Pancreas (tissue), 10 donors: ENCODE measurements at places on chromosomes 5 and 9. TPM values are rescaled to one million over a fixed set of nuclear protein-coding genes. Genes with fewer than 3 reads are reported as not detected.
A peak's percentile ranks its signal among the peaks of the same experiment; 100 is the strongest.

Gene INSL6
- total RNA-seq, result not detected

DNA sequence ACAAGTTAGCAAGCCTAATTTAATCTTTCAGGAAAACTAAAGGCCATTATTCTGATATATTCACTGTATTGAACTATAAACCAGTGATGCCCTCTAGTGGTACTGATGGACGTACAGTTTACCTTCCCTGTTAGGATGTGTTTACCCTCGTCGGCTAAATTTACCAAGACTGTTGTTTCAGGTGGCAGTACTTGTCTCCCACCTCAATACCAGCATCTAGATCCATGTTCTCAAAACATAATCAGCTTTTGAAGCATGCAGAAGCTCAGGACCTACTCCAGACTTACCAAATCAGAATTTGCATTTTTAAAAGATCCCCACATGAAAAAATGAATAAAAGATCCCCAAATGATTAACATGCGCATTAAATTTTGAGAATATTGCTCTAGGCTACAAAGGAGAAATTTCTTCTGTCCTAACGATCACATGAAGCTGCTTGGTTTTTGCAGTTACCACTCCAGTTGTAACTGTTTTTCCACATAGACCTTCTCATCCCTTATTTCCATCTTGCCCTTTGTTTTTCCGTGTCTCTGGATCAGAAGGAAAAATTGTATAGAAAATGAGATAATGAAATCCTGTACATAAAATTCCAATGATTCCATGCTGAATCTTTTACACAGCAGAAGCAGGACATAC lies 3.2 kb upstream of the BAAT start:
- DNase-seq, result no peak

DNA sequence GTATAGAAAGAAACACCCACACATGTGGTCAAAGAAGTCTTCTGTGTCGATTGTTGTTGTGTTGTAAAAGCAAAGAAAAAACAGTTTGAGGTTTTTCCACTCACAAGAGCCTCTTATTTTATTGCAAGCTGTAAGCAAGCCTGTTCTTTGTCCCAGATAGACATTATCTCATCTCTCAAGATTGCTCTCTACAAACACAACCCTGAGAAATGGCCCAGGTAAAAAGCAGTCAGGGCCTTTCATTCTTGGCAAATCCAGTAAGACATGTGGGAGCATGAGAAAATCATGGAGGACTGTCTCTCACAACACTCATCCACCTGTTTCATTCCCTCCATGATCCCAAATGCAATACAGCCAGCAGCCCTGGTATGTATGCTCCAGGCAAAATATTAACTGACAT lies 286.6 kb upstream of the POU5F2 start:
- DNase-seq, result no peak

GRCh38 chr9:90774682-90775081 lies 26.9 kb upstream of the SYK start:
- no peak for DNase-seq

GRCh38 chr5:177468685-177469628 lies 4.5 kb downstream of the DBN1 start:
- DNase-seq, result peak; percentile 65

DNA sequence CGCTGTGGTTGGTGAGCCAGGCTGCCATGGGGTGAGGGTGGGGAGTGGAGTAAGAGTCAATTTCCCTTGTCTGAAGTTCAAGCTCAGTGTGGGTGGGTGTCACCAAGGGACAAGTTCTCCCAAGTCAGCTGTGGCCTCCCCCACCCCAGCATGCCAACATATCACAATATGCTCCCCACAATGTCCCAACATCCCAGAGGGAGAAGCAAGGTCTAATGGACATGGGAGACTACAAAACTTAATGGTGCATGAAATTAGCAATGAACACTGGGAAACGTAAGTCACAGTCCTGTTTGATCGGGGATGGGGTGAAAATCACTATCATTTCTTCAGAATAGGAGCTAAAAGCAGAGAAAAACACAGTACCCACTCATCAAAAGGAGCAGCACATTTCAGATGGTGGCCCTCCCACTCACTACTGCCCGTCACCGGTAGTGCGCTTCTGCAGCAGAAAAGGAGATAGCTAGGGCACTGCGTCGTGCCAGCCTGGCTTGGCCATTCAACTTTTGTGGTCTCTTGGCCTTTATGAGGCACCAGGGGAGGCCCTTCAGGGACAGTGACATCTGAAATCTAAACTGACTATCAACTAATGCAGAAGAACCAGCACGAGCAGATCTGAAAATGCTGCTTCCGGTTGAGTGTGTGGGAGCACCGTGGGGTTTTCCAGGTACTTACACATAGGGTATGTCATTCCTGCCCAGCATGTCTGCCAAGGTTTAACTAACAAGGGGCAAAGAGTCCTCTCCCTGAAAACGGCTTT lies 20.5 kb upstream of the NDFIP1 start:
- DNase-seq, result no peak

DNA sequence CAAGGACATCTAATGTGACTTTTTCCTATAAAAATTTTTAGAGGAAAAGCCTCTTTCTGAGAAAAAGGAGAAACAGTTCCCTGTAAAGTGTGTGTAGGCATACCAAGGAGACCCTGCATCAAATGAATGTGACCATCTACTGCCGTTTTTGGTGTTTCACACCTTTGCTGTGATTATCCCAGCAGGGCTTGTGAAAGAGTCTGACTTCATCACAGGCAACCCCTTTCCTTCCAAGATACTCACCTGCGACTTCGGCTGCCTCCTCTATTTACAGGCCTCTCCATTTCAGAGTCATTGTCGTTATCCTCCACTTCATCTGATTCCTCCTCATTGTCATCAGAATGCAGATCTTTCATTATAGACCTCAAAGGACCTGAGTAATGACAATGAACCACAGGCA lies 259.1 kb downstream of the MLLT3 start:
- DNase-seq, result no peak

DNA sequence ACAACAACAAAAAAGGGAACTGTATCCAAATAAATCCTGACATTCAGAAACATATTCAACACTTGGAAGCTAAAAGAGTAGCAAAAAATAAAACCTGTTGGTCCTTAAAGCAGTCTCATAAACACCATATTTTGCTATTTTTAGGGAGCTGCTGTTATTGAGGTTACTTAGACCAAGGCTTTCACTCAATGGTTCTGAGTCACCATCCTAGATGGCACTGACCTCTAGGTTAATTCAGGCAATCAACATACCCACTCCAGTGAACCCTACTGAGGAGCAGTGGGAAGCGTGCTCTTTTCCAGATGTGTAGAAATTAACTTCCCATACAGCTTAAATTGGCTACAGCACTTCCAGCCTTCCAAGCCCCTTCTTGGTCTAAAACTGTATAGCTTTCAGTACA lies 5.2 kb downstream of the GNAQ start:
- no peak for DNase-seq

Gene BTNL9
- 2.7 TPM for total RNA-seq

DNA sequence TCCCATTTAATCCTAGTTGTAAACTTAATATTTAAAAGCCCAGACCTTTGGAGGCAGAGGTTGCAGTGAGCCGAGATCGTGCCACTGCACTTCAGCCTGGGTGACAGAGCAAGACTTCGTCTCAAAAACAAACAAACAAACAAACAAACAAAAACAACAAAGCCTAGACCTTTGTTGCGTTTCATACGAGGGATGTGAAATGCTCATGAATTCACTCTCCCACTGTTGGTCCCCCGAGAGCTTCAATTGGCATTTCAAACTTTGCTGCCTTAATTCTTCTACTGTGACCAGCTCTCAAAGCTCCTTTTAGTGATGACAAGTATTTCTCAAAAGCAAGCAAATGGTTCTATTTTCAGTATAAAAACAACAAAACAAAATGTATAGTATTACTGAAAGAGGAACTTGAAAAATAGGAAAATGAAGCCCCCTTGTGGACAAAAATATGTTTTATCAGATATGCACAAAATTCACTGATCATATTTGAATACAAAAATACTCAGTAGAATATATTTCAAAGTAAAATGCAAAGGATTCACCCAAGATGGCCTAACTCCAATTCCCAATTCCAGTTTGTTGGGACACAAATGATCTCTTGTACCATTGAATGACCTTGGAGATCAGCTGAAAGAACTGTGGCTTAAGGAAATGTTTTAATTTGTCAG lies 140.4 kb downstream of the ESM1 start:
- DNase-seq, result no peak

- DNase-seq, result no peak
Measured at GRCh38 chr5:67115246-67115645, 81.4 kb downstream of the CD180 start.

Gene C9orf50
- total RNA-seq, result not detected

GRCh38 chr9:92650839-92651621 lies 18.9 kb downstream of the IPPK start:
- no peak for DNase-seq

Gene SYK
- 11.9 TPM for total RNA-seq

Gene CATSPER3
- 1.3 TPM for total RNA-seq

DNA sequence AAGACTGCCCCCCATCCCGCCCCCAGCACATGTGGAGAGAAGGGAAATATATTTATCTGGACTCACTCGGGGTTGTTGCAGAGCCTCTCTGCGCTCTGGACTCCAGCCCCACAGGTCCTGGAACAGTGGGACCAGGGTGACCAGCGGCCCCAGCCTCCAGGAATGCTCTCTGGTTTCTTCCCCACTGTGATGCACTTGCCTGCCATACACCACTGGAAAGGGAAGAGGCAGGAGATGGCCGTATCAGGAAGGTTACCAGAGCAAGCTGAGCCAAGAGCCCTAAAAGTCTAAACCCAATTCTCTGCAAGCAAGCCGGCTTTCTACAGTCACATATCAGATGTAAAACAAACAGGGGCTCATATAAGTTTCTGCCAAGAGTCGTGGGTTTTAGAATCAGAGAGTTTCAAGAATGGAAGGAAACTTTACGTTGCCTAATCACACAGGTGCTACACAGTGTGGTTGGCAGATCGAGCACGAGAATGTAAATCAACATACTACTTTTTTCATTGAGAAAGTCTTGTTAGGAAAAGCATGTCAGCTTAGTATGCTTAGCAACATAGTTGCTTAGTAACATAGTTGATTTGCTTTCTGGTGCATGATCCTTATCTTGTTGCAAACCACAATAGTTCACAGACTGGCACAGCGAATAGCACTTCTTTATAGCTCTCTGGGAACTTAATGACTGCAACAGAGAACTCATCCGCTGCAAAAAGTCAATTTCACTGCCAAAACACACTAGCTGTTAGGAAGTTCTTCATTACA lies 201.2 kb downstream of the TARS1 start:
- no peak for DNase-seq

DNA sequence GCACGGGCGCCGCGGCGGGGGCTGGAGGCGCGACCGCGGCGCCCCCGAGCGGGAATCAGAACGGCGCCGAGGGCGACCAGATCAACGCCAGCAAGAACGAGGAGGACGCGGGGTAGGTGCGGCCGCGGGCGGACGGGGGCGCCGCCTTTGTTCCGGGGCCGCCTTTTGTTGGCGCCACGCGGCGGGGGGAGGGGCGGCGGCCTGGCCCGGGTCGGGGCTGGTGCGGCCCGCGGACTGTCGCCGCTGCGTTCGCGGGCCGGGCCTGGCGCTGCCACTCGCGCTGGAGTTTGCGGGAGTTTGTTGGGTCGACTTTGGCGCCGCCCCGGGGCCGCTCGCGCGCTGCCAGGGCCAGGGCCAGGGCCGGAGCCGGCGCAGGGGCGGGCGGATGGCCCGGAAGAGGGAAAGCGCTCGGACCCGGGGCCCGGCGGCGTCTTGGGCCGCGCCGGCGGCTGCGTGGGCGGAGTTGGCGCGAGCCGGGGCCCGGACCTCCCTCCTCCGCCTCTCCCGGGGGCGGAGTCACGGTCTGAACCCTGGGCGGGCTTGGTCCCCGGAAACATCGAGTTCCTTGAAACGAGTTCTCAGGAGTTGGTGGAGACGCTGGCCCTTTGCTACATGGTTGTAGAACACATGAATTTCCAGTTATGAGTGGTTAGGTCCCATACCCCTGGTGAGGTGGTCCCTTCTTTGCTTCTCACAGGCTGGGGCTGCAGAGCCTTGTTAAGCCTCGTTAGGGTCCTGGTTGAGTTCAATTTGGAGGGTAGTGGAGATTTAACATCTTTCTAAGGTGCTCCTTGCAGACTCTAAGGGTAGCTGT lies 809 bp downstream of the HNRNPAB start:
- peak; percentile 77 for DNase-seq

- no peak for DNase-seq
Measured at GRCh38 chr5:16013334-16014065, 166.1 kb downstream of the MARCHF11 start.

Gene SLCO6A1
- total RNA-seq, result not detected

- no peak for DNase-seq
Measured at GRCh38 chr9:69585571-69585970, 86.6 kb downstream of the APBA1 start.

DNA sequence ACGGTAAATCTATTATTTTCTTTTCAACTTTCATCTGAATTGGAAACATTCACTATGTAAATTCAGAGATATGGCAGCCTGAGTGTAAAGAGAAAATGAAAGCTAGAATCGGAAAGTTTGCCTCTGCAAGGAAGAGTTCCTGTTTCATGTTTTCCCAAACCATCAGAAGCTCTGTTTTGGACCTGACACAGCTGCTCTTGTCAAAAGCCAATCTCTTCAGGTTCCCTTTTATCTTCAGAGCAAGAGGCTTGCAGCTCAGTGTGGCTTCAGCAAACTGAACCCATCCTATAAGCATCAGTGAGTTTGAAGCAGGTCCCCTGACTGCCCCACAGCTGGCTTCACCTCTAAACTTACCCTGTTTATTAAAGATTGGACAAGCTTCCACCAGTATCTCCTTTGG lies 1099.7 kb downstream of the DTWD2 start:
- no peak for DNase-seq
